OCI-M1 (cell line): ENCODE measurements at places on chromosomes 1 and 21.

DNA sequence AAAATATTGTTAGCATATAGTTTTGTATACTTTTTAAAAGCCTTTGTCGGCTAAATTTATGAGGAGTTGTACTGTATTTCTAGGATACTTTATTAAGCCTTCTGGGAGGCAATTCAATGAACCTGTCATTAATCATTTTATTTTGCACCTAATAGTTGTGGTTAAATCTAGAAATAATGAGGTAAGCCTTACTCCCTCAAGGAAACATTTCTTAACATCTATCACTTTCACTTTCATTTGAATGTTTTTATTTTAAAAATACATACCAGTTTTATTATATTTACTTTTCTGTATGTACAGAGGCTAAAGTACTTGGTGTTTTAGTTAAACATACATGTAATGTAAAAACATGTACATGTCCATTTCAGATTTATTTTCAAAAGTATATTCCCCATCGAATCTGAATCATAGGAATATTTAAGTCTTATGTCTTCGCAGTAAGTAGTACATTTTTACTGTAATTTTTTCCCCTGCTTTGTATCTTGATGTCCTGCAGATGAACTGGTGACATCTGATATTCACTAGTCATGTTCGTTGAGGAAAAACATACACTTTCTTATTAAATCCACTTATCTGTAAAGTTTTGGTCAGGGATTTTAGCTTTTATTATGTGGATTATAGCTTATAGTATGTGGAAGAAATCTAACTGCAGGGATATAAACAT, 82.8 kb downstream of the DISP1 start:
- peak; percentile 65 for DNase-seq

- DNase-seq, result no peak
These were observed 249.9 kb downstream of the TNR start for GRCh38 chr1:175493321-175494010.

- peak; percentile 59 for DNase-seq
These were observed 39.5 kb upstream of the CASZ1 start for GRCh38 chr1:10835822-10836421.

- DNase-seq, result no peak
These were observed 3.8 kb downstream of the ARV1 start for GRCh38 chr1:230982696-230983095.

DNA sequence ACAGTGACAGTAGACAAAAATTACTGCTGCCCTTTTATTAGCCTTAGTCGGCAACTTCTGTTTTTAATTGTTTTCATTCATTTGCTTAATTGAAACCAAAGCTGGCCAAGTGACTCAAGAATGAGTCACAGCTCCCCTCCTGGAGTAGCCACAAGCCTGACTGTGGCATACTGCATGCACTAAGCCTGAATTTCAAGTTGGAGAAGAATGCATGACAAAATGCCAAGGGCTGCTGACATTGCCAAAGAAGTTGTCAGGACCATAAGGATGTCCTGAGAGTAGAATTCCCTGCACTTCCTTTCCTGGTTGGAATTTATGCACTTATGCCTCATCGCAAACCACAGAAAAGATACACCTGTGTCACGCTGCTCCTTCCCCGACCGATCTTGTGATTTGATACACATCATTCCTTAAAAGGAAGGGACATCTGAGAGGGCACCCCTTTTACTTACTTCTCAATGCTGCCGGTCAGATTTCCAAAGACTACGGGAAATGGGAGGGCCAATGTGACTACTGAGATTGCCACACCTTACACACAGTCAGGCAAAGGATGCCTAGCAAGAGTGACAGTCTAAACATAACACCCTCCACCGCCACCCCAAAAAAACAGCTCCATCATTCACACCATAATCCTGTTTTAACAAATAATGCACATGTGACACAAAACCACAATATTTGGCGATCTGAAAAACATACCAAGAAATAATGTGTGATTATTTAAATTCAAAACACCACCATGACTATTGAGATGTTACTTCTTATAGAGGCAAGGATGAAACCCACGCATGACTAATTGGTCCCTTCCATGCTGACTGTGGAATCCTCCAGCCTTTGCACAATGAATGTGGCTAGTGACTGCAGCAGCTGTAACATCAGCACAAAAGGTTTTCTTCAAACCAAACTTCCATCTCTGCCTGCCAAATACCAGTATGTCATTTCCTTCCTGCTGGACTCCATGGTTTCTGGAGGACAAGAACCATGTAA, 28.2 kb downstream of the VAV3 start:
- DNase-seq, result peak; percentile 30
